Mammary epithelial cell (primary cell): ENCODE measurements at places on chromosomes 6 and 20. TPM values are rescaled to one million over a fixed set of nuclear protein-coding genes. Genes with fewer than 3 reads are reported as not detected.
A peak's percentile ranks its signal among the peaks of the same experiment; 100 is the strongest.

- DNase-seq, result peak; percentile 65
Measured at GRCh38 chr6:111462770-111463391, 20.1 kb downstream of the REV3L start.

Gene UNC93A
- not detected for polyA plus RNA-seq

- DNase-seq, result no peak
Measured at GRCh38 chr6:97702248-97702647, 419.2 kb upstream of the MMS22L start.

GRCh38 chr6:26235302-26235670, 129.7 kb upstream of the BTN3A2 start:
- DNase-seq, result no peak

Gene GJA1
- 101 TPM for polyA plus RNA-seq

DNA sequence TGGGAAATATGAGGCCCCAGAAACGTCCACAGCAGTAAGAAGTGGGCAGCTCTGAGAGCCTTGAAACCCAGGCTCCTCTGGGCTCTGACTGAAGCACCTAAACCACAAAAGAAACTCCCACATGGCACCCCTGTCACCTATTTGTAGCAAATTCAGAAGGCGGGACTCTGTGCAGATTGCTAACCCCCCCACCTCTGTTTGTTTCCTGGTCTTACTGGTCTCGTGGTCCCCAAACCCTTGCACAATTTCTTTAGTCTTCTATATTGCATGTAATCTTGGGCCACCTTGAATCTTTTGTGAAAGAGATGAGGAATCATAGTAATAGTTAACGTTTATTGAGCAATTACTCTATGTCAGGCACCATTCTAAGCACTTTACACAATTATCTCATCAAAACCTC, 154.3 kb downstream of the PREX1 start:
- no peak for DNase-seq

GRCh38 chr6:27374824-27375612, 13.5 kb upstream of the ZNF391 start:
- peak; percentile 89 for DNase-seq

GRCh38 chr20:31811796-31812728, 7.1 kb upstream of the MYLK2 start:
- DNase-seq, result no peak

- no peak for DNase-seq
Measured at GRCh38 chr6:158668707-158669103, 18.9 kb downstream of the SYTL3 start.

GRCh38 chr6:161949531-161949930, 675.7 kb upstream of the AGPAT4 start:
- no peak for DNase-seq

DNA sequence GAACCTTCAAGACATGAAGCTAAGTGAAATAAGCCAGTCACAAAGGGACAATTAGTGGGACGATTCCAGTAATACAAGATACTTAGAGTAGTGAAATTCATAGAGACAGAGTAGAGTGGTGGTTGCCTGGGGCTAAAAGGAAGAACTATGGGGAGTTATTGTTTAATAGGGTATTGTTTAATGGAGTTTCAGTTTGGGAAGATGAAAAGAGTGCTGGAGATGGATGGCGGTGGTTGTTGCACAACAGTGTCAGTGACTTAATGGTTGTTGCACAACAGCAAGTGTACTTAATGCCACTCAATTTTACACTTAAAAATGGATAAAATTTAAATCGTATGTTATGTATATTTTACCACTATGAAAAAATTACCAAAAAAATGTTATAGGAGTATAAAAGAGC, 209.7 kb upstream of the TENT5A start:
- DNase-seq, result peak; percentile 41

DNA sequence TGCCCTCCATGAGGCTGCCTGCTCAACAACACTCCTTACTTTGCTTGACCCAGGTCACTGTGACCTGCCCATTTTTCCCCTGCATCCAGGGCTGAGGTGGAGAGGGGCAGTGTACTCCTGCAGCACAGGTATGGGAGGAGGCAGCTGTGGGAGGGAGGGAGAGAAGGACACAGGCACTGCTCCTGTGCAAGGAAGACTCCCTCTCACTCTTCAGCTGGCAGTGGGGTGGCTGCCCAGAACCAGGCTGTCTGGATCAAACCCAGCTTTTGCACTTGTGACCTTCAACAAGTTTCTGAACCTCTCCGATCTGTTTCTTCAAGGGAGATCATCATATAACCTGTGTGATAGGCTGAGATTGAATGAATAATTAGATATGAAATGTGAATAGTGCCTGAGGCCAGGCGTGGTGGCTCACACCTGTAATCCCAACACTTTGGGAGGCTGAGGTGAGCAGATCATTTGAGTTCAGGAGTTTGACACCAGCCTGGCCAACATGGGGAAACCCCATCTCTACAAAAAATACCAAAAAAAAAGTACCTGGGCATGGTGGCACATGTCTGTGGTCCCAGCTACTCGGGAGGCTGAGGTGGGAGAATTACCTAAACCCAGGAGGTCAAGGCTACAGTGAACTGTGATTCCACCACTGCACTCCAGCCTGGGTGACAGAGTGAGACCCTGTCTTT, 14.1 kb downstream of the TGIF2 start:
- no peak for DNase-seq

- DNase-seq, result peak; percentile 24
Measured at GRCh38 chr20:59376109-59376841, 75.9 kb downstream of the EDN3 start.

DNA sequence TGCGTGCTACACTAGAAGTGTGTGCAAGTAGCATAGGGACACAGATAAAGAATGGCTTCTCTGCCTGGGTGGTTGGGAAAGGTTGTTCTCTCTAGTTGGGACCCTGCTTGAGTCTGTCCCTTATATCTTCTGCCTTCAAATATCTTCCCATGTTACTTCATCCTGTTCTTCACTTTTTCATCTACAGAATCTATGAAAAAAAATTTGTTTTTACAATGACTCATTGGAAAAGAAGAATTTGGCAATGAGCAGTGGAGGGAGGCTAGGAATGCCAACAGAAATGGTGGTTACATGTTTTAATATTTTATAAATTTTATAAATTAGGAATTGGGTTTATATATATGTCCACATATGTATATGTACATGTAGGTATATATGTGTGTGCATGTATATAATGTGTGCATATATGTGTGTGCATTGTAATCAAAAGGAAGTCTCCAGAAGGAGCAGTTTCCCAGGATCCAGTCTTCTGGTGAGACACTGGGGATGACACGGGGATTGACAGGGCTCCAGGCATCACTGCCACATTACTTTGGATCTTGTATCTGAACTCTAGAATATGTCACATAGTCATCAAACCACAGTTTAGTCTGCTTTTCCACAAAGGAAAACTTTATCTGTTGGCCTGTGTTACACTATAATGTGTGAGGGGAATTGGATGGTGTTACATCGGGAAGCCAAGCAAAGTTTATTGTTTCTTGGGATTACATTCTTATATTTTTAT, 75.3 kb upstream of the RIPOR2 start:
- peak; percentile 41 for DNase-seq

DNA sequence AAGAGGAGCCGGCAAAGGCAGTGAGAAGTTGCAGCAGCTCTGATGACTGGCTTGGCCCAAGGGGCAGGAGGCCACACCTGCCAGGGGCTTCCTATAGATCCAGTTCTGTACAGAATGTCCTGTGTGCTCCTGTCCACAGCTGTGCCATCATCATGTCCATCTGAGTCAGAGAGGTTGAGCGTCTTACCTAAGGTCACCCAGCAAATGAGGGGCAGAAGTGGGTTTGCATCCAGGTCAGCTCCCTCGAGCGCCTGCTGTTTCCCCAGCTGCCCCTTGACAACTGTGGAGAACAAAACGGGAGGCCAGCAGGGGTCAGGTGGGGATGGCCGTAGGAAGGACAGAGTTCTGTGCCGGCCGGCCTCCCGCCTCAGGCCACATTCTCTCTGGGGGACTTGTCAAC, 47.6 kb downstream of the DLGAP4 start:
- DNase-seq, result no peak

Gene PTGIS
- polyA plus RNA-seq, result not detected

GRCh38 chr6:128240024-128240428, 280.4 kb downstream of the PTPRK start:
- DNase-seq, result no peak

Gene OPN5
- polyA plus RNA-seq, result not detected

Gene KIF6
- 0.32 TPM for polyA plus RNA-seq

Gene PROKR2
- polyA plus RNA-seq, result not detected

Gene RAET1L
- 3.3 TPM for polyA plus RNA-seq

DNA sequence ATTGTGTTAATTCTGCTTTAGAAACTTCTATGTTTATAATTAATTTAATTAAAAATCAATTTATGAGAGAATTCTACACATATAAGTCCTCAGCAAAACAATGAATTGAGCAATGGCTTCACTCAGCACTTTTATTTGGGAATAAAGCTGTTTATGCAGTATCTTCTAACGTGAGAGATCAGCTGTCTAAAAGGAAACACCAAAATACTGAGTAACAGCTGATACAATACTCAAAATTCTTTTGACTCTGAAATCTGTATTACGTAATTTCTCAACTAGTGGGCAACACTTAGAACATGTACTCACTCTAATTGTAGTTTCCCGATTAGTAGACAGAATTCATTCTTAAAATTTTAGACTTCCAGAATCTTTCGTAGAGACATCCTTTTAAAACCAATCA, 49.8 kb downstream of the MAP3K7 start:
- DNase-seq, result no peak

Gene MOCS1
- polyA plus RNA-seq, result 4.4 TPM

DNA sequence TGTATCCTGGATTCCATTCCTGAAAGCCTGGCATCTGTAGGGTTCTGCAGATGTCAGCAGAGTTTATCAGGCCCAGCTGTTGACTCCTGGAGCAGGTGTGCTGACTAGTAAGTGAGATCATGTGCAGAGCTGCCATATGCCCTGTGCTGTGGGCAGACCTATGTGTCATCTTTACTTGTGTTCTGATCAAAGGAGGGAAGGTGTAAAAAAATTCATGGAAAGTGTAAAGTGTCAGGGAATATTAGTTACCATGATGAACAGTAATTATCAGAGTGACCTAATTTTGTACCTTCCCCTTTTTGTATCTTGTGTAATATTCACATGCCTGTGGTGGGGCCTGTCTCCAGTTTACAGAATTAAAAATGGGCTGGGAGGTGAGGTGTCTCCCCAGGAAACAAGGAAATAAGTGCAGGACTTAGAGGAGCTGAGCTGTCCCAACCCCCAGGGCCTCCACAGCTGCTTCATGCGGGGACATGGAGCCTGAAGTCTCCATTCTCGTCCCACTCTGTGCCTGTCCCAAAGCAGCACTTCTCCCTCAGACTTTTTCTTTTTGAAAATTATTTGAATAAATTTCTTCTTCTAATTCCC, 148.2 kb upstream of the GGTLC1 start:
- DNase-seq, result peak; percentile 21

Gene LHFPL5
- polyA plus RNA-seq, result not detected

DNA sequence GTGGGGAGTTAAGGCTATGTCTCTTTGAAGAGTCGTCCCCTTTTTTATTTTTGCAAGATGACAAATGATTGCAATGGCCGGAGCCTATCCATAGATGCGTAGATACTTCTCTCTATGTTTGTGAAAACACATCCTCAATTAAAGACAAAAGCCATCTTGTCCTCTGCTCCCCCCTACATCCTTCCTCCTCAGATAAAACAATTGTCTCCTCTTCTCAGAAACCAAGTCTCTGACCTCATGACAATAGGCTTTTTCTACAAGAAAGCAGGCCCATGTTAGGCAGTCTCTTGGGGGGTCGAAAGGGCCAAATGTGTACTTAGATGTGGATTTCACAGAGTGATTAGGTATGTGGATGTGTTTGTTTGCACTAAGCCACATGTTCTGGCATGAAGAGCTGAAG, 51.1 kb upstream of the SSTR4 start:
- no peak for DNase-seq

- DNase-seq, result peak; percentile 83
Measured at GRCh38 chr20:45041464-45042337, 59.2 kb downstream of the KCNS1 start.

- no peak for DNase-seq
Measured at GRCh38 chr6:157652601-157653363, 170.3 kb upstream of the SNX9 start.
